ENCODE measurements at places on chromosomes 6 and 20. TPM values are rescaled to one million over a fixed set of nuclear protein-coding genes. Genes with fewer than 3 reads are reported as not detected.

DNA sequence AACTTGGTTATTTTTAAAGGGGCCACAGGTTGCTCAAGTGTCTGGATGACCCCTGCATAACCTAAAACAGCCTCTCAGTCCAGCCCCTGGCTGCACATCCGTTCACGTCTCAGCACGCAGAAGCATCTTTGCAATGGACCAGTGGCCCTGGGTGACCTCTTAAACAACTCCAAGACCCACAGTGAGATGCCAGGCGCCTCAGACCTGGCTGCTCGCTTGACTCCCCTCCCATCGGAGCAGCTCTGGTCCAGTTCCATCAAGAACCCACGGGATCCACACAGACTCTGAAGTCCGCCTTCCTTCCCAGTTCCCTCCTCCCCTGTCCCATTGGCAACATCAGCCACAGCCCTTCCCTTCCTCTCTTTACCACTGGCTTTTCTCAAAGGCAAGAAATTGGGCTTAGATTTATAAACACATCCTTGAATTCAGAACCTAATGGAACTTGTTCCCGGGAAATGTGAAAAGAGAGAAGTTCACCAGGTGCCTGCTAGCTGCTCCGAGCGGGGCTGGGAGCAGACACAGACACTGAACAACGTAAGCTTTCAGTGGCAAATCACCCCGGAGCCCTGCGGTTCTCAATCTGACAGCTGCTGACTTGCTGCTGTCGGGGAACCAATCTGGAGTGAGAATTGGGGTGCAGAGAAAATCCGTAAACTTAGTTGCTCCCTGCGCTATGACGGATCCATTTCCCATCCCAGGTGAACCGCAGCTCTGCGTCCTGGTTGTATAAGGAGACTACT, 39.6 kb upstream of the MPC1 start:
- DNase-seq: no peak

Gene EPPIN
- not detected for total RNA-seq

DNA sequence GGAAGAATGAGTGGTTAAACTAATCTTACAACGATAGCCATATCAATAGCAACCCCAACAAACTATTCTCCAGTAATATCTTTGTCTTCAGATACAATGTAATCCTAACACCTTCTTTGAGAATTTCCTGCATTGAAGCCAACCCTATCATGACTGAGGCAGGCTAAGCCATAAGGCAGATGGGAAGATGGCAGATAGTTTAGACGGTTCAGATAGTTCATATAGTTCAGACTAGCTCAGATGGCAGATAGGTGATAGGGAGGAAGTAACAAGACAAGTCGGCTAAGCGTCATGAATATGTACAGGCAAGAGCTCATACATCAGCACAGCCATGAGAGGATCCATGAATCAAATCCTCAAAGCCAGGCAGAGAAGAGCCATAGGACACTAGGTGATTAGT, 39.1 kb upstream of the BEND6 start:
- no peak for DNase-seq

- DNase-seq: peak; percentile 38
Observed at GRCh38 chr6:150167479-150167873, 24.6 kb downstream of the PPP1R14C start.

DNA sequence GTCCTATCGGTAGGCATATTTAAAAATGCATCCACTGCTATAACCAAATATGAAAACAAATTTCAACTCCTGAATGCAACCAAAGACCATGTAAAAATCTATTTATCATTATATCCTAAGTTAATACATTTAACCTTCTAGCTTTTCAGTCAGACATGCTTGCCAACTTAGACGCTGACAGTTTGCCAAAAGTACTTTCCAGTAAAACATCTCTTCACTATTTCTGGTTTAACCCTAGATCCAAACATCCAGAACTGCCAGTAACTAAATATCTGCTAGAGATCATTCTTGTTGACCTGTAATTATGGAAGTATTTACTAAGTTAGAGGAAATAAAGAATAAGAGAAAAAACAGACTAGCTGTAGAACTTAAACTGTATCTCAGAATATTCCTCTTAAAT, 210.2 kb upstream of the THEMIS start:
- DNase-seq: peak; percentile 31

Gene HEY2
- total RNA-seq: 22.9 TPM

DNA sequence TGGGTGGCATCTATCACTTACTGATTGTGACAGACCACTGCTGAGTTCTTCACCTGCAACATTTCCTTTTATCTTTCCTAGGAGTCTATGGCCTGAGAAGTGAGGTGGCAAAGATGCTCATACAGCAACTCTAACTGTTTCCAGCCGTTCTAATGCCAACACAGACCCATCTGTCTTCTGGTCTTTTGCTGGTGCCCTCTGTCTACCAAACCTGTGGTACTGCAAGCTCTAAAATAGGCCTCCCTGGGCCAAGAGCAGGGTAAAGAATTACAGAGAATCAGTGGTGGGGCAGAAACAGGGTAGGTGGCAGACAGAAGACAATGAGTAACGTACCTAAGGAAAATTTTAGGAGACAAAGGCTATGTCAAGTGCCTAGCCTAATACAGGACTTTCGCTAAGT, 611.0 kb upstream of the FLRT3 start:
- no peak for DNase-seq

Gene MAPK13
- 5.0 TPM for total RNA-seq

DNA sequence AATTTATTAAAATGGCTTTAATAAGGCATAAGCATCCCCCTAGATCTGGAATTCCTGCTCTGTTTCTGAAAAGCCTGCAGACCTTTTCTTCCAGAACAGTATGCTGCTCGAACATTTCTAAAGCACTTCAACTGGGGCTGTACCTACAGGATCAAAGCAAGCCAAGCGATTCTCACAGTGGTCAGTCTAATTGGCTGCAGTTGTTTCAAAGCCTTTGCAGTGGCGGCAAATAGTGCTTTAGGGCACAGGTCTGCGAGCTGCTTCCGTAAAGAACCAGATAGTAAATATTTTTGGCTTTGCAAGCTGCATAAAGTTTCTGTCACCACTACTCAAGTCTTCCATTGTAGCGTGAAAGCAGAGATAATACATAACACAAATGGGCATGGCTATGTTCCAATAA, 88.9 kb upstream of the FBXL4 start:
- no peak for DNase-seq

DNA sequence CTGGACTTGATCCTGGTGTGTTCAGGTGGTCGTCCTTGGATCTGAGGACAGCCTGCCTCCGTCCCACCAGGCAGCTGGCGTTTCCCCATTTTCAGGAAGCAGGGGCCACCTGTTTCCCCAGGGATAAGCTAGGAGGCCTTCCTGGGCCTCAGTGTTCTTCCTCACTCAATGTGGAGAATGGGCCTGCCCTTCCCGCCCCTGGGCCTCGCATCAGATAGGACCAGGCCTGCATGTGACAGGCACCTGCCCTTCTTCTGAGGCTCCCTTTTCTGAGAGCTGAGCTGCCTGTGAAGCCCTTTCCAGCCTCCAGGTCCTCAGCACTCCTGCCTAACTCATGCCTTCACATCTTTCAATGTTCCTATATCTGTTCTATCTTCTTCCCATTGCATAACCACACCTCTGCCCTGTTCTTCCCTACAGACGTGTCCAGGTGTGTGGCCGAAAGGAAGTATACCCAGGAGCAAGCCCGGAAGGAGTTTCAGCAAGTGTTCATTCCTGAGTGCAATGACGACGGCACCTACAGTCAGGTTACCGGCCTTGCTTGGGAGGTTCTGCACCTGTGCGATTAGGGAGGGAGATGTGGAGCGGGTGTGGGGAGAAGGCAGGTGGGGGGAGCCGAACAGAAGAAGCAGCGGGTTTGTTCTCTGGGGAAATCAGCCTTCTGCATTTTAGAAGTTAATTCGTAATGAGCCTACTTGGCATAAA, 85.1 kb downstream of the SMOC2 start:
- no peak for DNase-seq

Gene FRK
- 7.7 TPM for total RNA-seq

Measured in heart right ventricle (tissue), 16 donors.